ENCODE measurements at places on chromosomes 1 and 21. TPM values are rescaled to one million over a fixed set of nuclear protein-coding genes. Genes with fewer than 3 reads are reported as not detected.
A peak's percentile ranks its signal among the peaks of the same experiment; 100 is the strongest.

GRCh38 chr1:243849421-243850201 is 432 bp downstream of the AKT3 start:
- no peaks in the 10 kb centered on the region for H3K27me3 ChIP-seq
- H3K27ac ChIP-seq = peak overlapping the region; percentile 91

GRCh38 chr1:220342853-220343252 is 70.6 kb upstream of the RAB3GAP2 start:
- H3K4me3 ChIP-seq = no peak overlapping the region
- H3K36me3 ChIP-seq = no peaks in the 10 kb centered on the region
- H3K27me3 ChIP-seq = no peaks in the 10 kb centered on the region

DNA sequence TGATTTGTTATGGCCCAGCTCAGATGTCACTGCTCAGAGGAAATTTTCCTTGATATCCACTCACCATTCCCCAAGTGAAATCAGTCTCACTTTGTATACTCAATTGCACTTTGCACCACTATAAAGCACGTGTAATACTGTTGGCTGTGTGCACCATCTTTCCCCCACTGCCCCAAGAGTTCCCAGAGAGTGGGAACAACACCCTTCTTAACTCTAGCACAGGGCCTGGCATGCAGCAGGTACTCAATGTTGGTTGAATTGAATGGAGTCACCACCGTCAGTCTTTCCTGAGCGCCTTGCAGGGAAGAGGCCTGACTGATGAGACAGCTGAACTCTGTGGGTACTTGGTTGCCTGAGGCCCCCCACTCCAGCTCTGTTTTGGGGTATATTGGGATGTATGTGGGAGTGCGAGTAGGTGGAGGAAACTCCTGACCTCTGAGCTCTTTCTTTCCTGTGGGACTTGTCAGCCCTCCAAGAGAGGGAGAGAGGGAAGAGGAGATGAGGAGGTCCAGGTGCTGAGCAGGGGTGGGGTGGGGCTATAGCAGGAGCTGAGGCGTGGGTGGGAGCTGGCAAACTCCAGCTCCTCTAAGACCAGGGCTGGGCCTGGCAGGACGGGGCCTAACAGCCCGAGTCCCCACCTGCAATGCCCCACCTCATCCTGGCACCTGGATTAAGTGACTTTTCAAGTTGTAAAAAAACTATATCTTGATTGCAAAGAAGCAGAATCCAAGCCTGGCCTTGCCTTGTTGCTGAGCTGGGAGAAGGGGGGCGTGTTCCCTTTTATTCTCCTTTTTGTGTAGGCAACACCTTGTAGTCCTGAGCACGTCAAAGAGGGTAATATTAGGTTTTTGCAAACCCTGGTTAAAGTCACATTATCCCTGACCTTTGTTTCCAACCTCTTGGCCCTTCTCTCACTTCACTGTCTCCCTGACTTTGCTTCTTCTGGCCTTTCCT is 19.4 kb upstream of the WASF2 start:
- no peaks in the 10 kb centered on the region for H3K36me3 ChIP-seq
- DNase-seq = peak; percentile 67
- H3K4me1 ChIP-seq = no peaks in the 10 kb centered on the region

DNA sequence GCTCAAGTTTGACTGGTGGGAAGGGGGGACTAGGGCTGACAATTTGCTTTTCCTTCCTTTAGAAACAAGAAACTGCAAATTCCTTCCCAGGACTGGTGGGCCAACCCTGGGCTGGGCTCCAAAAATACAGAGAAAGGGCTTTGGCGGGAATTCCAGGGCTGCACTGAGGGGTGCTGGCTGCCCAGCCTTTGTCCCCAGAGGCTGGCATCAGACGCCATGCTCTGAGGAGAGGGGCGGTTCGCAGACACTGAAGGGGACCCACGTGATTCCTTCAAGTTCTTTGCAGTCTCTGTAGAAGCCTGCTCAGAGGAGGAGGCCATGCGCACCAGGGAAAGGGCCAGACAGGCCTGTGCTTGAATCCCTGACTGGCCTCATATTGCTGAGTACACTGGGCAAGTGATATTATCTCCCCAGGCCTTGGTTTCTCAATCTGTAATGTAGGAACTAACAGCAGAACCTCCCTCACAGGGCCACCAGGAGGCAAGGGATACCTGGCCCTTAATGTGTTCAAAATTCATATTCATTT is 119.5 kb downstream of the EPHB2 start:
- H3K4me3 ChIP-seq = no peak overlapping the region
- no peaks in the 10 kb centered on the region for H3K27me3 ChIP-seq
- peaks cover 7% of the 10 kb centered on the region for H3K4me1 ChIP-seq
- DNase-seq = no peak
- no peak overlapping the region for H3K27ac ChIP-seq
- H3K36me3 ChIP-seq = no peaks in the 10 kb centered on the region

Gene MX2
- total RNA-seq = 11.7 TPM

DNA sequence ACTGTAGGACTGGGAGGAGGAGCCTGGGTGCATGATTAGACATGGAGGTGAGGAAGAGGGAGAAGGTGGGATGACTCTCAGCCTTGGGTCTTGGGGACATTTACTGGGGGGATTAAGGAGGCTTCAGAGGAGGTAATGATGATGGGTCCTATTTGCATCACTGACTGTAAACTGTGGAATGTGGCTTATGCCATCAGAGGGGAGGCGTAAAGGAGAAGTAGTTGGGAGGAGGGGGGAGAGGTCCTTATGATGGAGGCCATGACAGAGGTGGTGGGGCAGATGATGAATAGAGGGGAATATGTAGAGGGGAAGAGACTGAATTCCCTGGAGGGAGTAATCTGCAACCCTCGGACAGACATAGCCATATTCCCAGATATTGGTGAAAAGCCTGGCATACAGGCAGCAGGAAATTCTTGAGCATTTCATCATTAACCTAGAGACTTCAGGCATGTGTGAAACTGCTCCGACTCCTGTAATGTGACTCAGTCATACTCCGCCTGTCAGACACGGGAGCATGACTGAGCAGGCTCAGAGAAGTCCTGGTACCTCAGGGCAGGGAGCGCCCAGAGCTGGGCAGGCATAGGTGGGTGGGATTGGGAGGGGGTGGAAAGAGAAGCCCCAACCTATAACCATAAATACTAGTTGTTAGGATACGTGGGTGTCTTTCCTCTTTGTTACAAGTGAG is 8.0 kb upstream of the LCE5A start:
- no peaks in the 10 kb centered on the region for H3K4me1 ChIP-seq
- no peak overlapping the region for H3K4me3 ChIP-seq
- H3K27ac ChIP-seq = no peak overlapping the region
- no peaks in the 10 kb centered on the region for H3K36me3 ChIP-seq
- no peaks in the 10 kb centered on the region for H3K27me3 ChIP-seq
- no peak for DNase-seq

GRCh38 chr21:33655588-33656221 is 13.4 kb downstream of the ITSN1 start:
- no peak overlapping the region for H3K4me3 ChIP-seq
- DNase-seq = peak; percentile 35
- no peaks in the 10 kb centered on the region for H3K27me3 ChIP-seq
- H3K36me3 ChIP-seq = no peaks in the 10 kb centered on the region
- no peaks in the 10 kb centered on the region for H3K4me1 ChIP-seq

Gene CELA3A
- total RNA-seq = not detected

Gene LAMC1
- 140 TPM for total RNA-seq

All from kidney (tissue), 22 donors.